ENCODE measurements at places on chromosomes 11 and 22. TPM values are rescaled to one million over a fixed set of nuclear protein-coding genes. Genes with fewer than 3 reads are reported as not detected.

The MS4A15 gene
- polyA plus RNA-seq, result not detected

The CDCA5 gene
- polyA plus RNA-seq, result not detected

The C11orf24 gene
- polyA plus RNA-seq, result 9.5 TPM

DNA sequence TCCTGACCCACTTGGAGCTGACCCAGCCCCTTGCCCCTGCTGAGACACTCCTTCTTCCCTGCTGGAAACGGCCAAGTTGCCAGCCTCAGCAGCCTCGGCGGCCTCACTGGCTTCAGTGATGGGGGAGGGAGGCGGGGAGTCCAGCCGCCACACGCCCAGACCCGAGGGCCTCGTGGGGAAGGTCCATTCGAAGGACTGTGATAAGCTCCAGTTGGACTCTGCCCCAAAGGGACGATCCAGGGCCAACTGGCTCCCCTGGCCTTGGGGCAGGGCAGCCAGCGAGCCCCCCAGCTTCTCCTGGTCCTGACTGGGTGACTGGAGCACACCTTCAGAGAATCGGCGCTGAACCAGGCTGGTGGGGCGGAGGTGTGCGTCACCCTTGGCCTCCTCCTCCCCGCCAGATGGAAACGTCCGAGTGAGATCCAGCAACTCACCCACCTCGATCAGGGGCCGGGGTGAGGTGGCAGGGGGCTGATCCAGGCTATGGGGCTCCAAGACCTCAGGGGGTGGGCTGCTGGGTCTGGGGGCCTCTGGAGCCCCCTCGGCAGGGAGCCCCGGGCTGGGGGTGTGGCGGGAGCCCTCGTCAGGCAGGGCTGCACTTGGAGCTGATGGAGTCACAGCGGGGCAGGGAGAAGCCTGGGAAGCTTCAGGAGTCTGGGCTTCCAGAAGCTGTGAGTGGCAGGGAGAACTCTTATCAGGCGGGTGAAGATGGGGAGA is 11.5 kb downstream of the TNKS1BP1 start:
- DNase-seq, result no peak
- H3K27ac ChIP-seq, result no peak overlapping the region
- no peaks in the 10 kb centered on the region for H3K36me3 ChIP-seq
- H3K4me1 ChIP-seq, result peaks cover 13% of the 10 kb centered on the region
- no peak overlapping the region for H3K4me3 ChIP-seq
- H3K27me3 ChIP-seq, result no peaks in the 10 kb centered on the region

DNA sequence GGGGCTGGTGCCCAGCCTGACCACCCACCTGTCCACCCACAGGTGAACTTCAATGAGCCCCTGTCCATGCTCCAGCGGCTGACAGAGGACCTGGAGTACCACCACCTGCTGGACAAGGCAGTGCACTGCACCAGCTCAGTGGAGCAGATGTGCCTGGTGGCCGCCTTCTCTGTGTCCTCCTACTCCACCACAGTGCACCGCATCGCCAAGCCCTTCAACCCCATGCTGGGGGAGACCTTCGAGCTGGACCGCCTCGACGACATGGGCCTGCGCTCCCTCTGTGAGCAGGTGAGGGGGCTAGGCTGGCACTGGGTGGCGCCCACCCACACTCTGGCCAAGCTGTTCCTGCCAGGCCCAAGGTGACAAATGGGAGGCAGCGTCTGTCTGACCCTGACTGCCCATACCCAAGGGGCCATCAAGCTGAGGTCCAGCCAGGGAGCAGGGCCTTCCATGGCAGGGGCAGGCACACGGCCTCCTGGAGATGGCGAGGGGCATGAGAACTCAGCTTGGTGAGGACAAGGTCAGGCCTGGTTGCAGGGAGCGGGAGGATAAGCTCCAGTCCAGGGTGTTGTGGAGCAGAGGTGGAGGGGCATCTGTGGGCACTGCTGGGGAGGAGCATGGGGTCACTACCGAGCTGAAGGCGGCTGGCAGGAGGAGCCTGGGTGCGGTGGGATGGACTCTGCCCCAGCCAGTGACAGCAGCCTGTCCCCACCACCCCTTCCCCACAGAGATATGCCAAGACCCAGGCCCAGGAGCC is 77.7 kb downstream of the MORC2 start:
- DNase-seq, result no peak
- H3K27ac ChIP-seq, result no peak overlapping the region
- H3K36me3 ChIP-seq, result no peaks in the 10 kb centered on the region
- no peaks in the 10 kb centered on the region for H3K27me3 ChIP-seq
- H3K4me3 ChIP-seq, result no peak overlapping the region

DNA sequence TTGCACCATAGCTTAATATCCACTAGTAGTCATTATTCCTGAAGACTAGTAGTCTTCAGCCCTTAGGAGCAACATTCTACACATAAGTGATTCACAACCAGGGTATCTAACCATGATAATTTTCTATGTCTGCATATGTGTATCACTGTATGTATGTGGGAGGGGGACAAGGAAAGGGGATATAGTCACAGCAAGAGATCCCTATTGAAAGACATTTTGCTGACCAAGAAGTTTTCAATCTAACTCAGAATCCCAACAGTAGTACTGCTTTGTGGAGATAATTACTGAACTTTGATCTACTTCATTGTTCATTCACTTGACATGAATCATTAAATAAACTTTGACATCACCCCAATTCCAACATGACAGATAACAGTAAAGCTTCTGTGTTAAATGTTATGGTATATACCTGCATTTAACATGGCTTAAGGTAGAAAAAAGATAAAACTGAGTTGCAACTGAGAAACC is 10.3 kb downstream of the PIK3C2A start:
- H3K27me3 ChIP-seq, result no peaks in the 10 kb centered on the region
- DNase-seq, result no peak
- peaks cover 8% of the 10 kb centered on the region for H3K36me3 ChIP-seq
- no peak overlapping the region for H3K27ac ChIP-seq
- no peaks in the 10 kb centered on the region for H3K4me1 ChIP-seq
- H3K4me3 ChIP-seq, result no peak overlapping the region

- peaks cover 2% of the 10 kb centered on the region for H3K27me3 ChIP-seq
- H3K36me3 ChIP-seq, result no peaks in the 10 kb centered on the region
- H3K4me3 ChIP-seq, result no peak overlapping the region
- no peak for DNase-seq
- H3K4me1 ChIP-seq, result no peaks in the 10 kb centered on the region
Observed at GRCh38 chr22:44381761-44382115, 69.0 kb upstream of the SHISAL1 start.

DNA sequence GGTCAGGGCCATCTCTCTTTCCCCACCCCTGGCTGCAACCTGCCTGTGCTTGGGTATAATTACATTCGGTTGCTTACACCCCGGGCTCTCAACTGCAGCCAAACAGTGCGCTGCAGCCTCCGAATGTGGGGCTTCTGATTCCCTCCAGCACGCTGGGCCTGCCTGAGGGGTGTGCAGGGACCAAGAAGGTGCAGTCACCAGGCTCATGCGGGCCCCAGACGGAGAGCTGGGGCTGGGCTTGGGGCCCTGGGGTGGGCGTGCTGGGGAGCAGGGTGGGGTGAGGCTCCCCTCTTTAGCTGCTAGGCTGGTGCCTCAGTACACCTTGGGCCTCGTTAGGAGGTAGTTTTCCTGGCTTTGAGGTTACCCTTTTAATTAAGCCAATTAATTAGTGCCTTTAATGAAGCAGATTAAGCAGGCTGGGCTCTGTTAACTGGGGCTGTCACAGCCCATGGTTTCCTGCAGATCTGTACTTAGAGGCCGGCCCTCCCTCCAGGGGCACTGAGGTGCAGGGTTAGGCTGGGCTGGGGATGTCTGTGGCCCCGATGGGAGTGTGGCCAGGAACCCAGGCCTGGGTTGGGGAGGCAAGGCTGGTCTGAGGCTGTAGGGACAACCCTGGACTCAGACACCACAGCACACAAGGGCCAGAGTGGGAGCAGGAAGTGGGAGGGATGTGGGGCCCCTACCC is 17.3 kb downstream of the FLRT1 start:
- peaks cover 4% of the 10 kb centered on the region for H3K4me1 ChIP-seq
- no peaks in the 10 kb centered on the region for H3K27me3 ChIP-seq
- no peaks in the 10 kb centered on the region for H3K36me3 ChIP-seq
- DNase-seq, result no peak
- H3K4me3 ChIP-seq, result no peak overlapping the region

GRCh38 chr11:62280452-62280851 is 10.5 kb downstream of the SCGB2A2 start:
- H3K4me1 ChIP-seq, result no peaks in the 10 kb centered on the region
- H3K4me3 ChIP-seq, result no peak overlapping the region
- no peak for DNase-seq

DNA sequence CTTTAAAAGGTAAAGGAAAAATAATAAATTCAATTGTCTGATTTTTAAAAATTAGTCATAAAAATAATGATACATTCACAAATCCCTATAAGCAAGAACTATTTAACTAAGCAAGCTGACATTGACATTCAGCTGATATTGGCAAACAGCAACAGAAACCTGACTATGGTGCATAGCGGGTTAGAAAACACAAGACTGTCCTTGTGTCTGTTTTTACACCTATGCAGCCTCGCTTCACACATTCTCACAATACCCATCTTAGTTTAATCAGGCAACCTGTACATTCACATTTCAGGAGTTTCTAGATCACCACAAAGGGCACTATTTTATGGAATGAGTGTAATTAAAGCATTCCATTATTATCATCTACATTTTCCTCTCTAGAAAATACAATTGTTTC is 737.1 kb downstream of the KCNA4 start:
- H3K27me3 ChIP-seq, result no peaks in the 10 kb centered on the region
- no peak for DNase-seq
- H3K4me3 ChIP-seq, result no peak overlapping the region
- no peaks in the 10 kb centered on the region for H3K4me1 ChIP-seq
- no peak overlapping the region for H3K27ac ChIP-seq
- H3K36me3 ChIP-seq, result no peaks in the 10 kb centered on the region

GRCh38 chr11:117610045-117610444 is 187.0 kb downstream of the DSCAML1 start:
- H3K27ac ChIP-seq, result no peak overlapping the region
- no peaks in the 10 kb centered on the region for H3K4me1 ChIP-seq
- H3K4me3 ChIP-seq, result no peak overlapping the region
- no peaks in the 10 kb centered on the region for H3K27me3 ChIP-seq

All from CD14-positive monocyte (primary cell).